ENCODE measurements at places on chromosomes 7 and 10.

GRCh38 chr10:124568339-124568738, 106.7 kb downstream of the LHPP start:
- no peak for DNase-seq

DNA sequence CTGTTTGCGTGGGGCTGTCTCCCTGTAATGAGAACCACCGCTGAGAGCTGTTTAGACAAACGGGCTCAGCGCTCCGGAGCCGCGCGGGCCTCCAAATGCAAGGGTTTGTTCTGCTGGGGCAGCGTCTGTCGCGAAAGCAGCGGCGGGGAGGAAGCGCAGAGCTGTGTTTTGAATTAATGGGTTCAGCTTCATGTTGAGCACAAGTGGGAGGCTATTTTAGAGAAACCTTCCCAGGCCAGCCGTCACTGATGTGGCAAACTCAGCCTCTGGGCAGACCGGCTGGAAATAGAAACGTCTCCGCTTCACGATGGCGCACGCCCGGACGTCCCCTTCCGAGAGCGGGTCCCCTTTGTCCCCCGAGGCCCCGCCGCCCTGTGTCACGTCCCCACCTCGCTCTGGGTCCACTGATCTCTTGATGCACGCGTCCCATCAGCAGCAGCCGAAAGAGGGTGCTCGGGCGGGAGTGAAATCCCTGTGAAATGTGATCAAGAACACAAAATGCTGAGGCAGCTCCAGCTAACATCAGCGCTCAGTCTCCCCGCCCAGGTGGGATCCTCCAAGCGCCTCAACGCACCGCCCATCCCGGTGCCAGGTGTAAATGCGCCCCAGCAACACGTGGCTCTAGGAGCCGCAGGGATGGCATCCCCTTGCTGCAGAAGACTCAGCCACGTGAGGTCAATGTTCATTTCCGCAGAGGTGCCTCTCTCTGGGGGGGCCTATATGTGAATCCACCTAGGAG, 44.9 kb downstream of the BAMBI start:
- peak; percentile 39 for DNase-seq

DNA sequence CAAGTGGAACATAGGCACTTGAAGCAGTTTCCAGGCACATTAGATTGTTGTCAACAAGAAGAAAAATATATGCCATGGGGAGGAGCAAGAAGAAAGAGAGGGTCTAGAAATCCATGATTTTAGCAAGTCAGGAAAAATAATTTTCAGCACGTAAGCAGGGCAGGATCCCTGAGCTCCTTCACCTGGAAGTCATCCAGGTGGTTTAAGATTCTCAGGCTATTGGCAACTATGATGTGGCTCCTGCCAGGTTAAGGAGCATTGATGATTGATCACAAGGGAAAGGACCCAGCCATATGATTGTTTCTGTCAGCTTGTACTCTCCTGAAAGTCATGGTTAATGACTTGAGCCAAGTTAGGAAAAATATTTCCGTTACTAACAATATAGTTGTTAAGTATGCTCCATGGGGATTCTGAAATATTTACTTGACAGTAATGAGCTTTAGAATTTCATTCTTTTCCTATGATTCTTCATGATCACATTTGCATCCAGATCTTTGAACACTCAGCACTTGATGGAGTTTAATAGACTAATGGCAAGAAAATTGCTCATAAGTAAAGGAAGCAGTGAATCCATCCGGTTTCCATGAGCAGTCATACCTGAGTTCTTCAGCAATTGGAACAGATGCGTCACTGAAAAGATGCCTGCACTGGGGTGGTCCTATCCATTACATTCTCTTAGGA, 209.1 kb downstream of the BICC1 start:
- DNase-seq: no peak

GRCh38 chr10:88092973-88093372, 229.5 kb downstream of the PTEN start:
- no peak for DNase-seq

GRCh38 chr10:28679581-28680357, 2.4 kb downstream of the BAMBI start:
- peak; percentile 35 for DNase-seq

GRCh38 chr7:130144312-130145171, 60.7 kb downstream of the TMEM209 start:
- peak; percentile 87 for DNase-seq

DNA sequence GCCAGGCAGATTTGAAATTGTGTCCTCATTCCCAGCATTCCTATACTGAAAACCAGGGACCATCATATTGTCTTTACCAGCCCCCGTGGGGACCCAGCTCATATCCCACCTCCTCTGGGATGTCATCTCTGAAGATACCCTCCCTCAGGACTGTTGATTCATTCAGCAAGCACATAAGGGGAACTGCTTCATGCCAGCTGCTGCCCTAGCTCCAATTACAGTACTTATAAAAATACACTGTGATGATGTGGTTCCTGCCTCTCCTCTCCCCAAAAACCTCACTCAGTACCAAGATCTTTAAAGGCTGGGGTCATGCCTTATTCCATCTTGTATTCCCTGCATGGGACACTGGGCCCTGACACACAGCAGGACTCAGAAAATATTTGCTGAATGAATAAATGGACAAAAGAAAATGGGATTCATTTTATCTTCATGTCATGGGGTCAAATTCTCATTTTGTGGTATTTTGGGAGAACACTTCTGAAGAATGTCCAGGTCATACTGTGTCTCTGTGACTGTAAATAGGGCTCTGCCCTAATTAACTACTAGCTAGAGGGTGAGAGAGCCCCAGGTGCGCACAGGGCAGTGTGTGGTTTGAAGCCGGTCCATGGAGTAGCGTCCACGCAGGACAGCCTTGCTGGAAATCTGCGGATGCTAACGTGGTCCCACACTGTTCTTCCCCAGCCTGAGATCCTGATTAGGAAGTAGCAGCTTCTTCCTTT, 29.0 kb upstream of the DAGLB start:
- DNase-seq: no peak

GRCh38 chr10:77244746-77245145, 392.9 kb downstream of the KCNMA1 start:
- no peak for DNase-seq

GRCh38 chr7:121620953-121621606, 225.0 kb upstream of the FAM3C start:
- DNase-seq: no peak

DNA sequence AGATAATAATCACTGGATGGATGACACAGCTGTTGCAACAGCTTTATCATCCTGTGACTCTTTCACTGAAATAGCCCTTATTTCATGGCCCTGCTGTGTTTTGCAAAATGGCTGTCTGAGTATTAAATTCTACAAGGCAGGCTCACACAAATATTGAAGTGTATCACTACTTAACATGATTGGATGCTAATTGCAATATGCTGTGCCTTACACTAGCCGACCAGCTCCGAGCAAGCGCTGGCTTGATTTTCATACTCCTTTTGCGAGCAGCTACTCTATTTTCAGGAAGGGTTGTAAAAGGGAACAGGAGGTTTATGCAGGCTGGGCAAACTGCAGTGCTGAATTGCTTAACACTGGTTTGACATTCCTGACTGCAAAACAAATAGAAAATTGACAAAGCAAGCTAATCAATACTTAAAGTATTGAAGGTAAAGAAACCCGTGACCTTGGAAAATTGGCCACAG, 121.6 kb downstream of the CACNB2 start:
- DNase-seq: no peak

GRCh38 chr10:75000748-75001321, 110.6 kb upstream of the SAMD8 start:
- DNase-seq: no peak

DNA sequence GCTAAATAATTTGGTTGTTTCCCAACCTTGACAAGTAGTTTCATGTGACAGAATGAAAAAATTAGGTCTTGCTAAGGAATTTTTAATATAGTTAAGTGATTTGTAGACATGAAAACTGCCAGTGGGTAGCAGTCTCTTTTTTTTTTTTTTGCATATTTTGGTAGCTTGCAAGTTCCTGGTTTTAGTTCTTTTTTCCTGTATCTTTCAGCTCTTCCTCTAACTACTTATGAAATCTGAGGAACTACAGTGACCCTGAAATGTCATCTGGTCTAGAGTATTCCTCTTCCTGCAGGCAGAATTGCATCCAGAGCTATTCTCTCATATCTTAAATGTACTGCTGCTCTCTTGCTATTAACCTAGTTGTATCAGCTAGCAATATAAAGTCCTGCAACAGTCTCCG, 160.4 kb downstream of the HDAC9 start:
- peak; percentile 20 for DNase-seq

DNA sequence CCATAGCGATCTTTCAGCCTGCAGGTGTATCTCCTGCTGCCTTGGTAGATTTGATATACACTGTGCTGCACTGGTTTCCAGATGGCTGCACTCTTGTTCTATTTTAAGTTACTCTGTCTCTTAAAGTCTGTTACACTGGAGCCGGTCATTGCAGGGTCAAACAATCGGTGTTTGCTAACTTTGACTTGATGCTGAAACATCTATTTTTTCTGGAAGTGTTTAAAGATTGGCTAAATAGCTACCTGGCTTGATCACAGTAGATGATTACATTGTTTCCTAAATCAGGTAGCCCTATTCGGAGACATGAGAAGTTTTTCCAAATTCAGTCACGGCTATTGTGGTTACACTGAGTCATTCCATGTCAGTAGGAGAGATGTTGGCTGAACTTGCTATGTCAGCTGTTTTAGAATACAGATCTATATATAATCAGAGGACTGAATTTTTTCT, 574.8 kb downstream of the ETV1 start:
- DNase-seq: peak; percentile 5

- DNase-seq: no peak
Observed at GRCh38 chr10:6567884-6568283, 12.2 kb downstream of the PRKCQ start.

GRCh38 chr7:39219869-39220268, 242.2 kb downstream of the POU6F2 start:
- no peak for DNase-seq

DNA sequence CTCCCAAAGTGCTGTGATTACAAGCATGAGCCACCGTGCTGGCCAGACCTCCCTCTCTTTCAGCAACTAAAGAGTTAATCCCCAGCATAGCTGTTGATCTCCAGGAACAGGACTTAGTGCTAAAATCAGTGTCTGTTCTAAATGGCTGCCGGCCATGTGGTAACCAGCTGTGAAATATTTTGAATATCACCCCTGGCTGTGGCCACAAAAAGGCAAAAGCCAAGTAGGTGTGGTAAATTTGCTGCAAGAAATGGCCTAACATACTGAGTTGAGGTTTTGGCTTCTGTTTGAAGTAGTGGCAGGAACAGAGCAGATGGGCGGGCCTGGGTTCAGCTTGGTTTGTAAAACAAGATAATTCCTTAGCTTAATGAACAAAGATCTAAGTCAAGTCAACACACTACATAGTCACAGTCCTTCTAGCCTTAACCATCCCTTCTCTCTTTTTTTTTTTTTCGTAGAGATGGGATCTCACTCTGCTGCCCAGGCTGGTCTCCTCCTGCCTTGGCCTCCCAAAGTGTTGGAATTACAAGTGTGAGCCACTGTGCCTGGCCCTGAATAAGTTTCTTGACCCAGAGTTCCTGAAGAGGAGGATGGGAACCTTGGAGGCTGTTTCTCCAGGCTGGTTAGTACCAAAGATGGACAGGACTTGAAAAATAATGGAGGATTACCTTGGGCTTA, 22.7 kb upstream of the AGFG2 start:
- peak; percentile 96 for DNase-seq

DNA sequence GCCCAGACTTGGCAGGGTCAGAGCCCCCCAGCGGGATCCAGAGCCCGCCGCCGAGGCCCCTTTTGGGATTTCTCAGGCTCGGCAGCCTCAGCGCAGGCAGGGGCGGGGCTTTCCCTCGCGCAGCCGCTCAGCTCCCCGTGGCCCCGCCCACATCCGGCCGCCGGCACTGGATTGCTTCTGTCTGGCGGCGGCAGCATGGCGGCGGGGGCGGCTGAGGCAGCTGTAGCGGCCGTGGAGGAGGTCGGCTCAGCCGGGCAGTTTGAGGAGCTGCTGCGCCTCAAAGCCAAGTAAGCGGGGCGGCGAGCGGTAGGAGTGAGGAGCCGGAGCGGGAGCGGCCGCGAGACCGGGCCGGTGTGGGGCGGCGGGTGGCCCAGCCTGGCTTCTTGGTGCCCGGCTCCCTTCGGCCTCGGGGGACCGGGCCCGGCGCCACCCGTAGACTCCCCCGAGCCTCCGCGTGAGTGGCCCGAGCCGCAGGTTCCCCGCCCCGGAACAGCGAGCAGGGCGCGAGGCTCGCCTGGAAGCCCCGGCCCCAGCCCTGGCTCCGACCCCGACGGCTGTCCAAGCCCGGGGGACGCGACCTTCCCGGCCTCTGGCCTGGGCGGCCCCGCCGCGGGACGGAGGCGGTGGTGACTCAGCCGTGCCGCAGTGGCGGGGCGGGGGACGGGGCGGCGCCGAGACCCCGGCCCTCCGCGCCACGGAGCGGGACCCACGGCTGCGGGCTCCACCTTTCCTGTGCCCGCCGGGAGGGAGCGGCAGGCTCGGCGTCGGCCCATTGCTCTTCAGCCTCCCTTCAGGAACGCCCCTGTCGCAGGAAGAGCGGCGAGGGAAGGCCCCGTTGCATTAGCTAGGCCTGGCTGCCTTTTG, at the start of gene GLRX3:
Gene GLRX3 (plus strand): TSS at position 166 of the 864 bp plus-strand sequence. CDS start 30 bp downstream, at position 196.
- DNase-seq: peak; percentile 84

DNA sequence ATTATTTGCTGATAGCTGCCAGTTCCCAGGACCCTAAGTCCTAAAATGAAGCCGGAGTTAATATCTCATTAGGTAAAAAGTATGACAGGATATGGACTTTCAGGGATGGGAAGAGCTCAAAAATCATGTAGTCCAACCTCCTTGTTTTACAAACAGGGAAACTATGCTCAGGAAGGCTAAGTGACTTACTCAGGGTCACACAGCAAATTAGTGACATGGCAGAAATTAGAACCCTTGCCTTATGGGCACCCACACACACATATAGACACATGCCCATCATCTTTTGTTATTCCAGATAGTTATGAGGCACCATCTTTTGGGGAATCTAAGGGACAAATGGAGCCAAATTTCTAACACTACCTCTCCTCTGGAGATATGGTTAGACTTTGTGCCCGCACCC, 91.2 kb upstream of the ARID5B start:
- DNase-seq: no peak

GRCh38 chr7:47837826-47838225, 110.4 kb downstream of the PKD1L1 start:
- DNase-seq: no peak

- DNase-seq: peak; percentile 24
Observed at GRCh38 chr7:22238354-22239311, 118.3 kb downstream of the RAPGEF5 start.

- peak; percentile 19 for DNase-seq
Observed at GRCh38 chr10:126969310-126969709, 64.1 kb downstream of the DOCK1 start.
